ENCODE measurements at places on chromosomes 7 and 10. TPM values are rescaled to one million over a fixed set of nuclear protein-coding genes. Genes with fewer than 3 reads are reported as not detected.

C10orf105 gene
- 0.17 TPM for total RNA-seq

GBX1 gene
- not detected for total RNA-seq

OR2A42 gene
- not detected for total RNA-seq

C7orf33 gene
- total RNA-seq = not detected

CYP2C19 gene
- 1.3 TPM for total RNA-seq

SNCG gene
- total RNA-seq = 22.9 TPM

PAPSS2 gene
- total RNA-seq = 5.6 TPM

MSS51 gene
- total RNA-seq = 1.9 TPM

DPP6 gene
- 10.1 TPM for total RNA-seq

KLF14 gene
- 0.42 TPM for total RNA-seq

IQUB gene
- total RNA-seq = 0.39 TPM

ABCC2 gene
- total RNA-seq = 4.4 TPM

TDRD1 gene
- total RNA-seq = not detected

TMEM229A gene
- total RNA-seq = not detected

CFAP46 gene
- total RNA-seq = not detected

AGR2 gene
- not detected for total RNA-seq

CTAGE15 gene
- total RNA-seq = not detected

RNF133 gene
- total RNA-seq = 0.72 TPM

ACBD7 gene
- not detected for total RNA-seq

H2BK1 gene
- not detected for total RNA-seq

SPDYE2 gene
- 0.64 TPM for total RNA-seq

TMEM270 gene
- not detected for total RNA-seq

WNT2 gene
- 0.99 TPM for total RNA-seq

ZNF736 gene
- 6.0 TPM for total RNA-seq

SPDYE5 gene
- not detected for total RNA-seq

UCN3 gene
- total RNA-seq = not detected

C10orf67 gene
- total RNA-seq = 1.4 TPM

NRF1 gene
- 33.2 TPM for total RNA-seq

GIMAP8 gene
- 2.2 TPM for total RNA-seq

FRAT1 gene
- total RNA-seq = 5.2 TPM

MBLAC1 gene
- 4.1 TPM for total RNA-seq

STEAP1B gene
- not detected for total RNA-seq

DYNC1I1 gene
- 1.9 TPM for total RNA-seq

Data from suprapubic skin (tissue), 4 donors.